ENCODE measurements at places on chromosomes 1 and 21.

- DNase-seq: peak; percentile 91
These were observed 15.7 kb downstream of the ABCG1 start for GRCh38 chr21:42234464-42235241.

DNA sequence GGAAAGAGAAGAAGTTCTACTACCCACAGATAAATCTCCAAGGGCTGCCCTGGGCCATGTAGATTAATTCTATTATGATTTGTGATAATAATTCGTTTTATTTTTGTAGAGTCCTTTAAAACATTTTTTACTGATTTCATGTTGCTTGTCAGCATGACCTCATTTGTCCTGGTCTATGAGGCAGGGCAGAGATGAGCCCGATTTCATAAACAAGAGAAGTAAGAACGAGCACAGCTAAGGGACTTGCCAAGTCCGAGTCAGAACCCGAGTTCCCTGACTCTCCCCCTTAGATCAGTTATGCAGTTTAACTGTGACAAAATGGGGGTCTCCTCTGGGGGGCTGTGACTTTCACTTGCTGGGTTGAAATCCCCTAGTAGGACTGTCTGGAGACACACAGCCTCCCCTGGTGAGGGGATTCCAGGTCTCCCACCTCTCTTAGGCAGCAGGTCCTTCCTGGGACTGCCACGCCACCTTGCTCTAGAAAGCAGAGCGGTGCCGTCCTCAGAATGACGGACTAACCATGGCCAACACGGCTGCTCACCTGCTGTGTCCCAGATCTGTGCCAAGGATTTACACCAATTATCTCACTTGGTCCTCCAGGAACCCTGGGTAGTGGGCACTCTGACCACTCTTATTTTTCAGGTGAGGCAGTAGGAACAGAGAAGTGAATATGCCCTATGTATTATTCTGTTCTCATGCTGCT is 31.0 kb upstream of the SOX13 start:
- DNase-seq: no peak

DNA sequence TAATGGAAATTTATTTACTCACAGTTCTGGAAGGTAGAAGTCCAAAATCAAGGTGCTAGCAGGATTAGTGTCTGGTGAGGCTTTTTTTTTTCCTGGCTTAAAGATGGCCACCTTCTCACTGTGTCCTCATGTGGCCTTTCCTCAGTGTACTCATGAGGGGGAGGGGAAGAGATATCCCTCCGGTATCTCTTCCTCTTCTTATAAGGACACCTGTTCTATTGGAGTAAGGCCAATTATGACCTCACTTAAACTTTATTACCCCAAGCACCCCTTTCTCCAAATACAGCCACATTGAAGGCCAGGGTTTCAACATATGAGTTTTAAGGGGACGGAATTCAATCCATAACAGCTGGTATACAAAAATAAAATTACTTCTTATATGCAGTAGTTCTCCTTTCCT is 203.7 kb upstream of the C1orf87 start:
- no peak for DNase-seq

- no peak for DNase-seq
These were observed 141.9 kb downstream of the SDCCAG8 start for GRCh38 chr1:243397613-243398321.

DNA sequence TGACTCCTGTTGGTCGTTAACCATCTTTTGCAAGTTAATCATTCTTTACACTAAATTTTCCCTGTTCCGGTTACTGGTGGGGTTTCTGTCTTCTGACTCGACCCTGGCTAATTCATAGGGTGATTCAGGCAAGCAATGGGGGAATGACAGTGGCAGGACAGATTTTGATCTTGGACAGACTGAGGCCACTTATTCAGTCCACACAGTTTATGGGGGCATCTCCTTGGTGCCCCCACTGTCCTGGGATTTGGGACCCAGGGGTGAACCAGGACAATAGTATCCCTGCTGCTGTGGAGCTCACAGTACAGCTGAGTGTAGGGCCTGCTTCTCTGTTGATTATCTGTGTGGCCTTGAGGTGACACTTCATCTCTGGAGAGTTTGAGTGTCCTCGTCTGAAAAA is 540.4 kb downstream of the MATN1 start:
- no peak for DNase-seq

DNA sequence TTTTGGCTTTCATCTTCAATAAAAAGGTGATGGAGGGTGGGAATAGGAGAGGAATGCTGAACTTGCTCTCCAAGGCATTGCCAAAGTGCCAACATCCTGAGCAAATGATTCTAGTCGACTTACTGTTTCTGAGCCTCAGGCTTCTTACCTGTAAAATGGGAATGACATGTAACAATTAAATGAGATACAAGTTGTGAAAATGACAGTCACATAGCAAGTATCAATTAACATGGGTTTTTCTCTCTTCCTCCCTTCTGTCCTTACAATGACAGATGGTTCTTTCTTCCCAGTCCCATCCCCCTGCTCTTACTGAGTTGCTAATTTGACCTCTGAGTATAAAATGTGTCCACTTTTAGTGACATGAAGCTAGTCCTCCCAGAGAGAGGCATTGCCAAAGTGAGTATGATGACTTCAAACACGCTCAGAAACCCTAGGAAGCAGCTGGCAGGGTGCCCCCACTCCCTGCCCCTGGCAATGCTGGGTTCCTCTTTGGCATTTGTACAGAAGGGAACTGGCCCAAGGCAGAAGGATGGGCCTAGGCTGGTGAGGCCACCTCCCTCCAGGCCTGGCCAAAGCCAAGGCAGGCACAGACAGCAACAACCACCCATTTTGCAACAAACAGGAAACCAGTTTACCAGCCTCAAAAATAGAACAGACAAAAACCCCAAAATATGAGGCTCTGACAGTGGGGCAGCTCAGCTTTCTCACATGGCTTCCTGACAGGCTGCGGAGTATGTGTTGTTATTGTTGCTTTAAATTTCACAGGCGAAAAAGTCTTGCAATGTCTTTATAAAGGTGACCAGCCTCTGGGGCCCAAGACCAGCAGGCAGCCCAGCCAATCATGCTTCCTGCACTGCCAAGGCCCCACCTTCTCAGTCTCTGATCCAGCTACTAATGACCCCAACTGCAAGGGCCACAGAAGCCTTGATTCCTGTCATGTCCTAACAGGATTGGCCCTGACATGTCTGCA is 115.9 kb downstream of the HIVEP3 start:
- no peak for DNase-seq

GRCh38 chr1:67347688-67348472 is 40.2 kb downstream of the IL12RB2 start:
- no peak for DNase-seq

DNA sequence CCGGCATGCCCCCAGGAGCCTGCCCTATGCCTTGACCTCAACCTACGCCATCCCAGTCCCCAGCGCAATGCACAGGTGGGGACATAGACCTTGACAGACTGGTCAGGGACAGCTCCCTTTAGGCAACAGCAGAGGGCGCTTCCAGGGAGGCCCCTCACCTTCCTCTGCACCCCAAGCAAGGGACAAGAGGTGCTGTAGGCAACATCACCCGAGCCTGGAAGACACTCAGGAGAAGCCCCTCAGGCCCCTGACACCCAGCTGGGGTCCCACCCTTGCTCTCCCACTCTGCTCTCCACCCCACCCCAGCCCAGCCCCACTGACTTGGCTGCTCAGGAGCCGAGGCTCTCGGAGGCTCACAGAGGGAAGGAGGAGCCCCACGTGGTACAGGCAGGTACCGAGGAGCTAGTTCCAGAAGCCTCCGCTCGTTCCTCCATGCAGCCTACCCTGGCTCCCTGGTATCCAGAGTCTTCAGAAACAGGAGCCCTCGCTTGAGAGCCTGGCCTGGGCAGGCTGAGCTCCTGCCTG is 2.4 kb upstream of the WNT3A start:
- no peak for DNase-seq

- no peak for DNase-seq
These were observed 19.9 kb downstream of the SAMSN1 start for GRCh38 chr21:14526199-14526598.

DNA sequence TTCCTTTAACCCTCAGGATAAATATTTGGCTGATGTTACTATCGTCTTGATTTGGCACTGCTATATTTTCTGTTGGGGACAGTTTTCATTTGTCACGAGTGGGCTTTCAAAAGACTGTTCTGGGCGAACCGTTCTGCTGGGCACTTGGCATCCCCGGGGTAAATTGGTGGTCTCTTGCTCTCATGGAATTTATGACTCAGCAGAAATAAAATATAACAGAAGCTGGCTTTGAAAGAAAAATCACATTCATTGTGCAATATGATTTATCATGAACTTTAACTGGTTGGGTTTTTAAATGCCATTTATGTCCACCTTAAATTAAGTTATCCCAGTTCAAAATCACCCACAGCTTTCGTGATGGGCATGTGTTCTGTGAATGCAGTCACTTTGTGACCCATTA is 147.3 kb downstream of the KAZN start:
- DNase-seq: no peak

DNA sequence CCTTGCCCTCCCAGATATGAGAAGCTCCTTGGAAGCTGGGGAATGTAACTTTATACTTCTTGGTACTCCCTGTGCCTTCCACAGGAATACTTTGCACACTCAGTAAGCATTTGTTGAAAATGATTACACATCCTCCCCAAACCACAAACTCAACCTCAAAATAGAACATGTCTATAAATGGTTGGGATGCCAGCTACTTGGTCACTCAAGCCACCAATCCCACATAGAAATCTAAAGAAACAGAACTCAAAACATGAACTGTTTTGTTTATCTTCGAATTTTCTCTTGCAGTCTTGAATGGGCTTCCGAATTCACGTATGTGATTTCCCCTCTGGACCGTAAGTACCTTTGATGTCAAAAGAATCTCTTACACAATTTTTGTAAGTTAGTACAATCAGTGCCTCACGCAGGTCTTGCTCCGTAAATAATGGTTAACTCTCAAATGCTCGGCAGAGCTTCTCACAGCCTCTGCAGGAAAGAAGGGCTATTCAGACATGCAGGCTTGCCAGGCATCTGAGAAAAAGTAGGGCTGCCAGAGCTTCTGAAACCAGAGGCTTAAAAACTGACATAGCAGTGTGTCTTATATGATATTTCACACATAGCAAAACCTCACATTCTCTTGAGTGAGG is 26.9 kb downstream of the SORT1 start:
- no peak for DNase-seq

DNA sequence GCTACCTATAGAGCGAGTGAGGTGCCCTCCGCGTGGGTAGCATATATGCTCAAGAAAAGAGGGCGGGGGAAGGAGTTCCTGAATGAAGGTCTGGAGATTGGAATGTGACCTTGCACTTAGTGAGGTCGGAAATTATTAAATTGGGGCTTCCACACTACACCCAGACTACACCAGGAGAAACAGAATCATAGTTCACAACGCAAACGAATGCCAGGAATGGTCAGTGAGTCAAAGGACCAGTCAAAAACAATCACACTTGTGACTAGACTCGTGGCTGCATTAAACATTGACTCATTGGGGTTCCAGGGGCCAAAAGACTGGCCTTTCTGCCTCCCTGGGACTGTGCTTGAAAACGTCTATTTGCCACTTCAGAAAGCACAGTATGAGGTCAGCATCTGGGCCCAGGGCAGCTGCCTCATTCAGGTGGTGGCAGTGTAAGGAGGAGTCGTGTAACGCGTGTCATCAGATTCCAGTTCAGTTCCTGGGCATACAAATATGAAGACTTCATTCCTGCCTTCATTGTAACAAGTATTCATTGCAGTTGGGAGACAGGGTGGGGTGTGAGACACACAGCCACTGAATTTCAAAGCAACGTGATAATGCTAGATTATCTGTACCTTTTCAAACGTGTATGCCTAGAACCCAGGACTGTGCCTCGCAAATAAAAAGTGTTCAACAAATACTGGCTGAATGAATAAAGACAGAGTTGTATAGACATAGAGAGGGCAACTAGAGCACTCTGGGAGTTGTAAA is at the start of gene YOD1:
Gene YOD1 (minus strand): TSS at position 18 of the 753 bp plus-strand sequence. CDS start 178 bp downstream, outside the sequence.
- DNase-seq: no peak

GRCh38 chr1:168260393-168260792 is 20.3 kb upstream of the TBX19 start:
- no peak for DNase-seq

DNA sequence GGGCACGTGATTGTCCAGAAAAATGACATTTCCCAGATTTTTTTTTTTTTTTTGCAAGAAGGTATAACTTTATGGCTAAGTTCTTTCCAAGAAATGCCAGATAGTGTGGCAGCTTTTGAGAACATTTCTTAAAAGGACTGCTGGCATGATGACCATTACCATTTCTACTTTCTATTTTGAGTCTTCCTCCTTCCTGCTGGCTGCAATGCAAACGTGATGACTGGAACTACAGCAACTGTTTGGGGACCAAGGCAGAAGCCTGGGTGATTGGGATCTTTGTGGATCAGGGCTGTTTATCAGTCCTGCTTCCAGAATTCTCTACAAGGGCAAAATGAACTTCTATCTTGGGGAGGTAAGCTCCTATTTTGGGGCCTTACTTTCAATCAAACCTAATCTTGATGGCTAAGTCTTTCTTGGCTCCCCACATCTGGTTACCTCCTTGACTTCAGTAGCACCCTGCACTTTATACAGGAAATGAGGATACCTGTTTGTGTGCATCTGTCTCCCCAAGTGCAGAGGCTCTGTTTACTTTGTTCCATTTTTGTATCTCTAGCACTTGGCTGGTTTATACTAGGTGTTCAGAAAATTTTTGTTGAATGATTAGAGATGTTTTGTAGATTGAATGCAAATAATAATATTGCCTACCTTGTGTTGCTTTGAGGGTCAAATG is 3.7 kb upstream of the DDX20 start:
- no peak for DNase-seq

DNA sequence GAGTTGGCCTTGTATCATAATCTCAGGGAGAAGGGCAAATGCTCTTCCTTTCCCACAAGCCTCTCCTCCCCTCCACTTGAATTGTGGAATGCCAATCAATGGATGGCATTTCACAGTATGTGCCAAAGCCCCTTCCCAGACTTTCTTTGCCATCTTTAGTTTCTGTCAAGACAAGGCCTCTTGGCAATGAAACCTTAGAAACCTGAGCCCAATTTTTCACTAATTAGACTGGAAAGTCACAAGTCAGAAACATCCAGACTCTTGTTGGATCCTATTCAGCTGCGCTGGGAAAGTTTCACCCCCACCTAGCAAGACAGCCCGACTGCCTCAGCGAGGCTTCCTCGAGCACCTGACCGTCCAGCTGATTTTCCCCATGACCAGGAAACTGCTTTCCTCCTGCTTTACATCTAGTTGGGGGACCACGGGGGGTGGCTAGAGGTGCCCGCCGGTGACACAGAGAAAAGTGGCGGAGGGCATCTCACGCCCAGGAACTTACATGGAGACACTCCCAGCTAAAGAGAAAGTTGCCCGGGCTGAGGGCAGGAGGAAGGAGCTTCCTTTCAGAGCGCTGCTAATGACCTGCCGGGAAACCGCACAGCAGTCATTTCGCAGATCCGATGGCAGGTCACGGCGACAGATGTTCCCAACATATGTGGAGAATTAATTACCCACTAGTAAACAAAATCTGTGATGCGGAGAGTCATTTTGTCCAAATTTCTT is 302.6 kb upstream of the RRP15 start:
- DNase-seq: no peak

Measured in activated naive CD8-positive, alpha-beta T cell treated with anti-CD3 and anti-CD28 coated beads for 36 hours (primary cell).